CD4-positive, alpha-beta T cell (primary cell): ENCODE measurements at places on chromosomes 5 and 9.

GRCh38 chr9:116641292-116642059 is 45.6 kb upstream of the TRIM32 start:
- no peak for DNase-seq

DNA sequence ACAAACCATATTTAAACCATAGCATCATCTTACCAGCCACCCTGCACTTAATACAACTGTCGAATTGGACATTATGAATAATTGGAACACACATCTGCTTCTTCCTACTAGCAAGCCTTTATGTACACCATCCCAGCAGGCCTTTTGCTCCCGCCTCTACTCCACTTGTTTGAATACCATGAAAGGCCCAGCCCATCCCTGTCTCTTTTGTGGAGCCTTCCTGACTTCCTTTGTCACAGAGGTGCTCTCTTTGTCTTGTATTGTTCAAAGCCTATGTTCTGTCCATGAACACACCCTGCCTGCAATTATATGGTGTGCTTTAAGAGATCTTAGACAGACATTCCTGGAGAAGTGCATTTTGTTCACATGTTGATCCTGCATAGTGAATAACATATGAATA is 465.7 kb downstream of the DIRAS2 start:
- no peak for DNase-seq

GRCh38 chr5:141951332-141951781 is 6.6 kb downstream of the PCDH12 start:
- no peak for DNase-seq

DNA sequence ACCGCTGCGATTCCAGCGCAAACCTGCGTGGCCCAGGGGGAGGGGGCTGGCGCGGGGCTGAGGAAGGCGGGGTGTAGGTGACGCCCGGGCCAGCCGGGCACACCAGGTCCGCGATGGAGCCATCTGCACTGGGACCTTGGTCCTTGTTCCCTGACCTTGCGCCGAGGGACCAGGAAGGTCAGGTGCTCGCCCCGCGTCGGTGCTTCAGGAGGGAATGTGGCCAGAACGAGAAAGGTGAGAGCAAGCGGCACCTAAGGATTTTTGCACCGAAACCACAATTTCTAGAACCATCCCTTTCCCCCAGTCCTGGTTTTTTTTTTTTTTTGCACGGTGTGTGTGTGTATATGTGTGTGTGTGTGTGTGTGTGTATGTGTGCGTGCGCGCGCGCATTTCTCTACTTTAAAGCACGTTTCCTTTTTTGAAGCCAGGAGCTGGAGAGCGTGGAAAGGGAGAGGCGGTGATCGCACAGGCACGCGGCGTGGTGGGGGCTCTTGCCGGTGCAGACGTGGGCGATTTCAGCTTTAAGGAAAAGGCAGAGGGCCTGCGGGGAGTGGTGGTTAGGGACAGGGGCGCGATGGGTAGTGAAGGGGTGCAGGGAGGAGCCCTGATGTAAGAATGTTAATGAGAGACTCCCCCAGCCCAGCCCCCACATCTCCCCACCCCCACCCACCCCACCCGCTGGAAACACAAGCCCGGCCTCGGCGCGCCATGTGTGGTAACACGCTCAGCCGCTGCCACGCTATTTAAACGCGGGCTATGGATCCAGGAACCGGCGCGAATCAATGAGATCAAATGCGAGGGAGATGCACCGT is at the start of gene NPR3:
TSS of gene NPR3 (plus strand) at position 772 of the 812 bp plus-strand sequence. CDS start 456 bp downstream, outside the sequence.
- no peak for DNase-seq

- no peak for DNase-seq
Measured at GRCh38 chr5:30849931-30850710, 343.4 kb upstream of the CDH6 start.

- no peak for DNase-seq
Measured at GRCh38 chr9:81537964-81538363, 151.4 kb downstream of the TLE1 start.

GRCh38 chr5:35651002-35651756 is 33.5 kb downstream of the SPEF2 start:
- DNase-seq, result peak; percentile 84

- DNase-seq, result no peak
Measured at GRCh38 chr5:32916648-32917047, 205.5 kb downstream of the NPR3 start.

DNA sequence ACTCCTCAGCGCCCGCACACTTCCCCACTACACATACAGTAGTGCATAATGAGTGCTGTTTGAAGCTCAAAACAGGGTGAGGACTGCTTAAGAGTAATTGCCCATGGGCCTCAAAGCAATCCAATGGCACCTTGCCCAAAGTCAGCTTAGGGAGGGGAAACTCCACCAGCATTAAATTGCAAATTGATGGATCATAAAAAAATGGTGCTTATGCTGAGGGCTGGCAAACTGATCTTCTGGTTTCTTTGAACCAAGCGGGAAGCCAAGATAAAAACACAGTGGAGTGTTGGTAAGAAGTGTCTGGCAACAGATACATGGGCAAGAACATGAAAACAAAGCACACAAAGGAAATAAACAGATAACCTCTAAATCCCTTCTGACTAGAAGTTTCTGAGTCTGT is 28.0 kb downstream of the TLE1 start:
- no peak for DNase-seq

GRCh38 chr5:112957036-112957808 is 19.4 kb upstream of the DCP2 start:
- no peak for DNase-seq

DNA sequence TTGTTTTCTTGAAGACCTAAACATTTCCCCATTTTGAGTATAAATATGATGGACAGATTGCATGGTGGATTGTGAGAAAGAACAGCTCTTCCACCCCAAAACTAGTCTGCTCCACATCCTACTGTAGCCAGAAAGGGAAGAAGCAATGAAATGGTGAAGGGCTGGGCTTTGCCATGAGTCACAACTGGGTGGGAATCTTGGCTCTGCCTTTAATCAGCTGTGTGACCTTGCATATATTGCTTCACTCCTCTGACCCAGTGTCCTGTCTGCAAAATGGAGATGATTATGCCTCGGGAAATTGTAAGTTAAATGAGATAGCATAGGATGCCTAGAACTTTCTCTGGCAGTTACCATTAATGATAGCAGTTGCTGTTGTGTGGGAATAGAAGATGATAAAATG is 101.9 kb downstream of the PDE8B start:
- DNase-seq, result no peak

DNA sequence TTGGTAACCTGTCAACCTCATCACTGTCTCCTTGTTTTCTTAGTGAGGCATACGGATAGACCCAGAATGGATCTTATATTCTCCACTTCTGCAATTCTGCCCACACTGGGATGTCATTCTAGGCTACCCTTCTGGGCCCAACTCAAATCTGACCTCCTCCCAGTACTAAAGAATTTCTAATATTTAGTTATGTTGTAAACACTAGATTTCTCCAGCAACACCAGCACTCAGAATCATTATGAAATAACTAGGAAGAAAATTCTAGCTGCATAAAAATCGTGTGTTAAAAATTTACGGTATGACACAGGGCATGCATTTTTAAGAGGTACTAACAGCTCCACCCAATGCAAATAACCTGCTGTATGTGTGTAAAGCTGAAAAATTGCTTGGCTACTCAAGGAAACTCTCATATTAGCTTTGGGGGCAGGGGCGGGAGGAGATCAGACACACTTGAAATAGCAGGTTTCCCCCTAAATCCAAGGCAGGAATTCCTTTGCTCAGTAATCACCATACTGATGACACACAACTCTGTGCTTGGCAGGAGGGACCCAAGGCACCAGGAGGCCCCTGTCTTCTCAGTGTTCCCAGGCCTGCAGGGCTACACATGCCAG is 27.3 kb downstream of the MACROH2A1 start:
- DNase-seq, result no peak

GRCh38 chr5:159628703-159629102 is 287.6 kb upstream of the ADRA1B start:
- DNase-seq, result no peak

GRCh38 chr9:132648283-132648682 is 21.5 kb downstream of the DDX31 start:
- no peak for DNase-seq

- DNase-seq, result no peak
Measured at GRCh38 chr9:6788162-6789016, 30.6 kb downstream of the KDM4C start.

GRCh38 chr5:34857894-34858293 is 18.9 kb downstream of the TTC23L start:
- no peak for DNase-seq

DNA sequence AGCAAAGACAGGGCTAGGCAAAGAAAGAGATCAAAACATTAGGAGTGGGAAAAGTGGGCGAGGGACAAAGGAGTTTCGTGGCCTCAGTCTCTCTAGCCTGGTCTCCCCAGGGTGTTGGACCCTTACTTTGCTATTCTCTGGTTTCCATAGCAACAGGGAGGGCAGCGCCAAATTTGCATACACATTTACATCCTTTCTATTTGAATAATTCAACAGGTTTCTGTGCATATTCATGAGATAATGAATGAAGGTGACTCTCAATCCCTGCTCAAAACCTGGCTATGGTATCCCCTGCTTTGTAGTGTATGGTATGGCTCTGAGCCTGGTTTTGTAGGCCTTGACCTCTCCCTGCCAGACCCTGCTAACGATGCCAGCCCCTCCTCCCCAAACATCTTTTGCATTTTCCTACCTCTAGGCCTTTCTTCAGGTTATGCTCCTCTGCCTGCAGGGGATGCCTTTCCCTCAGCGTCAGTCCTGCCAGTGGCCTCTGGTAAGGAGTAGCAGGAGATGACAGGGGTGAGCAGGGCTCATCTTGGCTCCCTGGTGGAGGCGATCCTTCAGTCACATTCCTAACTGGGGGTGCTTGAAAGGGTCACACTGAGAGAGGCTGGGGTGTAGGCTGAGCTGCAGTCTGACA is 9.8 kb downstream of the RPP25L start:
- no peak for DNase-seq

- DNase-seq, result no peak
Measured at GRCh38 chr9:115373000-115373709, 255.2 kb upstream of the TNC start.

DNA sequence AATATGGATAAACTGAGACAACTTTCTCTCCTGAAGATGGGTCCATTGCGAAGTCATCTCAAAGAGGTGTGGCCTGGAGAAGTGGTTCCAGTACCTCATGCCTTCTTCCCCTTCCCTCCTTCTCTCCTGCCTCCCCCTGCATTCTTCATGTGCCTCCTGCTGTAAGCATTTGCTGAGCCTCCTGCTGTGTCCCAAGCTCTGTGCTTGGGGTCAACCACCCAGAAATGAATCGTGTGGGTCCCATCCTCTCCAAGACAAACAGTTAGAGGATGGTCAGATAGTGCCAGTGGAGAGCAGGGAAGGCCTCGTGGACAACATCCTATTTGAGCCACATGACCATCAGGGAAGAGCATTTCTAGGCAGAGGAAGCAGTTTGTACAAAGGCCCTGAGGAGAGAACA is 53.5 kb downstream of the KCNIP1 start:
- DNase-seq, result no peak

DNA sequence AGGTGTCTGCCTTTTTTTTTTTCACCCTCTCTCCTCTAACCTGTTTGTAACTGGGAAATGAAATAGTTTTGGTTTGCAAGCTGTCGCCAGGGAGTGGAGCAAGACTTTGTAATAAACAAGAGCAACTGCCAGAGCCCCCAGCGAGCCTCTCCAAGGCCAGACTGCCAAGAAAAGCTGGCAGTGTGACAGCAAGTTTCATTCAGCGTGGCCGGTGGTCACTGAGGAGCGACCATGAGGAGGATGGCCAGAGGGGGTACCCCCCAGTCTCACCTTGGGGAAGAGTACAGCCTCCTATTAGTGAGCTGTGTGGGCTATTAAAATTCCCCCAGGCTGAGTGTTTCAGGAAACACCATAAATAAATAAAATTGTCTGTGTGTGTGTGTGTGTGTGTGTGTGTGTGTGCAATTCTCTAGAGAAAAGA is 49.9 kb downstream of the ZFAND5 start:
- DNase-seq, result no peak

DNA sequence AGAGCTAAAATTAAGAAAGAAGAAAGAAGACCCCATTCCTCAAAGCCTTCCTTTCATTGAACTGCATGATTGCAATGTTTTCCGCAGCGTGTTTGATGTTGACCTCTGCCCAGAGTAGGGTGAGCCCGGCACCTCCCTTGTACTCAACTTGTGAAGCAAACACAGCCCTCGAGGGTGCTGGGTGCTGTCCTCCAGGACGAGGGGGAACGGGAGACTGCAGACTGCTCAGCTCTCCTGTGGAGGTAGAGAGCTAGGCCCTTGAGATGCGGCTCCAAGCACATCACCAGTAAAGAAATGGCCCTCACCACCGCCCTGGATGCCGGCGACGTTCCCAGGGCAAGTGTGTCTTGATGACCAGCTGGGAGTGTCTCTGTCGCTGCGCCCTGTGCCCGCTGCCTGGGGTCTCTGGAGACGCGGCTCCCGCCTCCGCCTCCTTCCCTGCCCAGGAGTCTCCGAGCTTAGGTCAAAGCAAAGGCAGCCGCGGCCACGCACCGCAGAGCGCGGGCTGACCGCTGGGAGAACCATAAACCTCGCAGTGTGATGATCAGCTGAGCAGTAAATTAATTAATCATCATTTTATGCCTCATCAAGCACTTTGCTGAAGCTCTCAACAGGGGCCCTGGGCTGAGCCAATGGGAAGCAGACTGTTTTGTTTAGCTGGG is 108.7 kb downstream of the IRX2 start:
- no peak for DNase-seq

DNA sequence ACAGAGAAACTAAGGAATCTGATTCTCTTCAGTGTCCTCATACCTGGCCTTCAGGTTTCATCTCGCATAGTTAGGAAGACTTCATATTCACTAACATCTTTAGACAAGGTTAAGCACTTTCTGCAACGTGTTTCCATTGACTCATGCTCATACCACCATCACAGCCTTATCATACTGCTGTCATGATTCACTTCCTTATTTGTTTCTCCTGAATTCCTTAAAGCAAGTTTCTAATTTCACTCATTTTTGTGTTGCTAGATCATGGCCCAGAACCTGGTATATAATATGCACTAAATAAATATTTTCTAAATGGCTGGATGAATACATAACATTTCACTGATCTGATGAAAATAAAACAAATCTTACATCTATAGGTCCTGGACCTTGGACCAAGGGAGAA is 472.9 kb downstream of the PRELID2 start:
- no peak for DNase-seq

GRCh38 chr5:56247592-56247991 is 14.5 kb upstream of the ANKRD55 start:
- DNase-seq, result no peak

- DNase-seq, result no peak
Measured at GRCh38 chr5:84862132-84862531, 477.5 kb upstream of the EDIL3 start.

DNA sequence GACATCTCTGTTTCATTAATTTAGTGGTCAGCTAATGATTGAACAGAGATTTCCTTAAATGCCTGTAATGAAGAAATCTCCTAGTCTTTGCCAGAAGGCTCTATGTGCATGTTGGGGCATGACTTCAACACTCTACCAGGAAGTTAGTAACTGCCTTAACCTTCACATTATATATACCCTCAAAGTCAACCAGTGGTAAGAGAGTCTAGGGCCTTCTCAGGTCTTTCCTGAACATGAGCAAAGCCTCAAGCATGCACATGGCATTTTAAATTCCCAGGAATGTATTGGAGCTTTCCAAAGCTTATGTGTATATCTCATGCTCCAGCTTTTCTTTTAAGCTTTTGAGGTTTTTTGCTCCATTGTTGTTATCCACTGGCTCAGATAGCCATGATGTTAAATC is 388.3 kb downstream of the ARRDC3 start:
- no peak for DNase-seq

- DNase-seq, result no peak
Measured at GRCh38 chr5:1762121-1762882, 37.3 kb downstream of the MRPL36 start.
